ENCODE measurements at places on chromosomes 2 and 18. TPM values are rescaled to one million over a fixed set of nuclear protein-coding genes. Genes with fewer than 3 reads are reported as not detected.

- no peak for DNase-seq
Observed at GRCh38 chr18:42583283-42583731, 532.2 kb downstream of the RIT2 start.

The C2orf66 gene
- polyA plus RNA-seq = not detected

DNA sequence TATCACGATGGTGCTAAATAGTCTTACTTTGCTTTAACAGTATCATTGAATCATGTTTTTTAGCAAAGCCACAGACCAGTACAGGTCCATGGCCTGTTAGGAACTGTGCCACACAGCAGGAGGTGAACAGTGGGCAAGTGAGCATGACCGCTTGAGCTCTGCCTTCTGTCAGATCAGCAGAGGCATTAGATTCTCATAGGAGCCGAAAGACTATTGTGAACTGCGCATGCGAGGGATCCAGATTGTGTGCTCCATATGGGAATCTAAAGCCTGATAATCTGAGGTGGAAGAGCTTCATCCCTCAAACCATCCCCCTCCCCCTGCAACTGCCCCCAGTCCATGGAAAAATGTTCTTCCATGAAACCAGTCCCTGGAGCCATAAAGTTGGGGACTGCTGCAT, 102.3 kb upstream of the OSR1 start:
- no peak for DNase-seq

- no peak for DNase-seq
Observed at GRCh38 chr2:60596411-60596810, 43.0 kb upstream of the BCL11A start.

DNA sequence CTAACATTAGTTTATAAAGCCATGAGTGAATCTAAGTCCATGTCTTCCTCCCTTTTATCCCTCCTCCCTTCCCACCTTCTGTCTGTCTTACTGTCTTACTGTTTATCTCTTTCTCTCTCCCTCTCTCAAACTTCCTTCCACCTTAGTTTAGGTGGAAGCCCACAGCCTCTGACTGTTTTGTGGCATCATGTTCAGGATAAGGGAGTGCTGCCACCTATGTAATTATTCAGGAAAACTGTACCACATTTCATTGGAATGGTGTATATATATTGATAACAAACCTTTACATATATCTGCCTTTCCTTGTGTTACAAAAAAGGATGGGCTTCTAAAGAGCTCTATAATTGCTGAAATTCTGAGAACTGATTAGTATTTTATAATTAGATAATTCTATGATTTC, 48.7 kb downstream of the NETO1 start:
- DNase-seq = no peak

Data from B cell (primary cell).